ENCODE measurements at places on chromosomes 7 and 10.

- no peak overlapping the region for H3K4me3 ChIP-seq
- H3K27me3 ChIP-seq: peaks cover 68% of the 10 kb centered on the region
- no peak for DNase-seq
- H3K4me1 ChIP-seq: peaks cover 4% of the 10 kb centered on the region
- H3K27ac ChIP-seq: no peak overlapping the region
These were observed 47.3 kb downstream of the C10orf105 start for GRCh38 chr10:71671994-71672946.

DNA sequence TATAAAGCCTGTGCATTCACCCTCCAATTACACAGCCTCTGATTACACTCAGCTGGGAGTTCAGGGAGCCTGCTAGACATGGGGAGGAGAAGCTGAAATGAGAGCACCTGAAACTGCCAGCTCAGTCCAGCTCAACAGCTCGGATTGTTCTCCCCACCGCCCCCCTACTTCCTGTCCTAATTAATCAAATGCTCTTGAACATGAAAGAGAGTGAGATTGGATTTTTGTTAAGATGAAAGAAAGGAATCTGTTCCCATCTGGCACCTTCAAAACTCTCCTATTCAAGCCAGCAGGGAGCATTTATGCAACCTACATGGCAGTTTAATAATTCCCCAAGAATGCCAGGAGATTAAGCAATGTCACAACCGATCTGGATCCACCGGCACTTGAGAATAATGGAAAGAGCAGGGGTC is 98.0 kb downstream of the NPSR1 start:
- H3K4me3 ChIP-seq: no peak overlapping the region
- H3K27me3 ChIP-seq: no peaks in the 10 kb centered on the region
- H3K27ac ChIP-seq: peak overlapping the region; percentile 83
- peaks cover 52% of the 10 kb centered on the region for H3K4me1 ChIP-seq

GRCh38 chr10:110547139-110547761 is 20.2 kb upstream of the SMC3 start:
- no peak overlapping the region for H3K27ac ChIP-seq
- no peaks in the 10 kb centered on the region for H3K36me3 ChIP-seq
- H3K4me3 ChIP-seq: no peak overlapping the region
- no peaks in the 10 kb centered on the region for H3K27me3 ChIP-seq
- H3K4me1 ChIP-seq: peaks cover 27% of the 10 kb centered on the region

GRCh38 chr7:82742163-82742562 is 298.6 kb upstream of the CACNA2D1 start:
- H3K36me3 ChIP-seq: no peaks in the 10 kb centered on the region
- no peak for DNase-seq
- no peak overlapping the region for H3K27ac ChIP-seq
- peaks cover 10% of the 10 kb centered on the region for H3K4me1 ChIP-seq
- H3K27me3 ChIP-seq: no peaks in the 10 kb centered on the region
- no peak overlapping the region for H3K4me3 ChIP-seq

DNA sequence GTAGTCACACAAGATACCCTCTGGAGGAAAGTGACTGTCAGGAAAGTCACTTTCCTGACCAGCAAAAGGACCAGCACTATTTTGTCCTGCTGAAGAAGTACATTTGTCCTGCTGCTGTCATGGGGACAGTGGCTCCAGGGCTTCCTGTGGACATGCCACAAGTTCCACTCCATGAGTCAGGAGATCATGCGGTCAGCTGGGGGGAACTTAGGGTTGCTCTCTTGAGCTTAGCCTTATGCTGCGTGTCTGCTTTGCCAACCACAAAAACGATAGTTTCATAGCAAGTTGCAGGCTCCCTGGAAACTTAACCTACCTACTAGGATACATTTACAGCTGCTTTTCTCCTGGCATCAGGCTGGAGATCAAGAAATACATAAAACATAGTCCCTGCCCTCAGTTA is 19.8 kb upstream of the ALOX5 start:
- peaks cover 2% of the 10 kb centered on the region for H3K27me3 ChIP-seq
- no peak for DNase-seq
- no peaks in the 10 kb centered on the region for H3K36me3 ChIP-seq
- H3K4me1 ChIP-seq: peaks cover 4% of the 10 kb centered on the region

DNA sequence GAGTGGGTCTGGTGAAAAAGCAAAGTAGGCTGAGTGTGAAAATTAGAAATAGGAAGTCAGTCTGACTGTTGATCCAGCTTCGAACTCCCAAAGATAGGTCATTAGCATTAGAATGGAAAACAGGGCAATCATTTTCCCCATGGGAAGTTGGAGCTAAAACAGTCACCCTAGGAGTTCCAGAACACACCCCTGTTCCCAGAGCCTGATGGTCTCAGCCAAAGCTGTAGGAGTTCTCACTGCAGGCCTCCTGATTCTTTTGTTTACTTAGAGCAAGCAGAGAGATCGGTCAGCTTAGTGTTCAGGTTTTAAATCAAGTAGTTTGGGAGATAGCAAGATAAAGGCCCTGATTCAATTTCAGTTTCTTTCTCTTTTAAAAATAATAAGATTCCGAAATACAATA is 28.8 kb upstream of the JCAD start:
- H3K4me3 ChIP-seq: no peak overlapping the region
- no peaks in the 10 kb centered on the region for H3K27me3 ChIP-seq
- no peak for DNase-seq
- no peaks in the 10 kb centered on the region for H3K36me3 ChIP-seq

GRCh38 chr7:158407581-158408317 is 179.9 kb downstream of the PTPRN2 start:
- no peaks in the 10 kb centered on the region for H3K27me3 ChIP-seq
- H3K4me3 ChIP-seq: no peak overlapping the region
- no peak for DNase-seq
- peaks cover 14% of the 10 kb centered on the region for H3K4me1 ChIP-seq
